ENCODE measurements at places on chromosomes 6 and 20. TPM values are rescaled to one million over a fixed set of nuclear protein-coding genes. Genes with fewer than 3 reads are reported as not detected.

GRCh38 chr6:14770572-14770971 is 475.3 kb upstream of the JARID2 start:
- peak; percentile 92 for DNase-seq

- no peak for DNase-seq
Measured at GRCh38 chr6:63795006-63795405, 159.4 kb downstream of the PHF3 start.

- peak; percentile 57 for DNase-seq
Measured at GRCh38 chr20:49045440-49046086, 549 bp upstream of the CSE1L start.

Gene RAET1L
- total RNA-seq, result not detected

Measured in lung microvascular endothelial cell (primary cell).